ENCODE measurements at places on chromosomes 7 and 10.
A peak's percentile ranks its signal among the peaks of the same experiment; 100 is the strongest.

DNA sequence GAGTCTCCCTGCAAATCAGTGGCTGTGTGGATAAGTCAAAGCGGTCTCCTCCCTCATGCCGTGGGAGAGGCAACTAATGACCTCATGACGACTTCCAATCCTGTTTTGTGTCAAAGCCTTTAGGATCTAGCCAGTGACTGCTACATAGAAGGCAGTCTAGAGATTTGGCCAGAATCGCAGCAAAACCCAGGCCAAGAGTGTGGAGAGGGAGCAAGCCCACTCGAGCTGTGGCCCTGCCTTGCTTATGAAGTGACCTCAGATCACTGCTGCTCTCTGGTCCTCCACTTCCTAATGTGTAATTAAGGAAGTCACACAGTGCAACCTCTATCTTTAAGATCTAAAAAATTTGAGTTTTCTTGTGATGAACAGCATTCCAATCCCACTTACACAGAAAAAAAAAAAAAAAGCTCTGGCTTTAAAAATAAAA is 296.7 kb upstream of the KLF6 start:
- no peak for DNase-seq

- no peak for DNase-seq
Observed at GRCh38 chr10:107398115-107398514, 233.6 kb upstream of the SORCS1 start.

DNA sequence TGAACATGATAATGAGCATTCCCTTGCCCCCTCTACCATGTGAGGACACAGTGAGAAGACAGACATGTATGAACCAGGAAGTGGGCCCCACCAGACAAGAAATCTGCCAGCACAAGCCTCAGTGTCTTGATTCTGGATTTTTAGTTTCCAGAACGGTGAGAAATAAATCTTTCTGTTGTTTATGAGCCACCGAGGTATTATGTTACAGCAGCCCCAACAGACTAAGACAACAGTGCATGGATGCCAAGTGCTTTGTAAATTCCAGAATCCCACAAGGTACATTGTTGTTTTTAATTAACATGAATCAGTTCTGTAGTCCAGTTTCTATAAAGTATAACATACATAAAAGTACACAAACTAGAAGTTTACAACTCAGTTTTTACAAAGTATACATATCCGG is 162.2 kb downstream of the ARHGAP21 start:
- peak; percentile 30 for DNase-seq

- no peak for DNase-seq
Observed at GRCh38 chr7:26508917-26509316, 217.3 kb downstream of the SNX10 start.

DNA sequence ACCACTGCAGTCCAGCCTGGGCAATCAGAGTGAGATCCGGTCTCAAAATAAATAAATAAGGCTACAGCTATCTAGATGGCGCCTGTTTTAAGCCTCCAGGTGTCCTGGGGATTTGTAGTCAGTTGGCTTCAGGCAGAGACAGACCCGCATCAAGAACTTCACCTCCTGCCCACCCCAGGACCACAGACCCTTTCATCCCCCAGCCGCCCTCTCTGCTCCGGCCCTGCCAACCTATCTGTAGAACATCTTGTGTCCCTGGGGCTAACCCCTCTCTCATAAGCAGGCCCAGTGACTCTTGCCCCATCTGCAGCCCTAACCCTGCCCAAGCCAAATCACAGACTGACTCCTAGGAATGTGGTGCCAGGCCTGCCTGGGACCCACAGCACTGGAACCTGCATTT is 17.9 kb downstream of the PDIA4 start:
- DNase-seq = no peak

GRCh38 chr7:42945821-42946626 is 13.8 kb downstream of the MRPL32 start:
- DNase-seq = no peak

DNA sequence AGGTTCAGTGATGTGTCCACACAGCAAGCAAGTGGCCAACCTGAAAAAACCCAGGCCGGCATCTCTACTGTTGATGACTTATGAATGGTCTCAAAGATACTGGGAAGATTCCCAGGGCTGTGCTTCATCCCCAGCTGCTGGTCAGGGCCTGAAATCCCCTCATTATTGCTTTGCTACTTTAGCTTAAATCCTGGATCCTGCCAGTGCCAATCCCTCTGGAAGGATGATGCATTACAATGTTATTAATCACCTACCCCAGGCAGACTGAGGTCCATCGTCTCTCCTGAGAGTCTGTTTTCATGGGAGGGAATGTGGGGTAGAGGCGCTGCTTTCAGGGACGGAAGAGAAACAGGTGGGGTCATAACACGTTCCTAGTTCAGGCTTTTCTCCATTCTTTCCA is 371.6 kb downstream of the RPS24 start:
- no peak for DNase-seq

- DNase-seq = peak; percentile 69
Observed at GRCh38 chr7:24778543-24779282, 21.4 kb upstream of the GSDME start.

GRCh38 chr10:36114913-36115312 is 472.8 kb upstream of the FZD8 start:
- DNase-seq = no peak

- DNase-seq = no peak
Observed at GRCh38 chr7:33922820-33923219, 17.5 kb downstream of the BMPER start.

- DNase-seq = no peak
Observed at GRCh38 chr10:102546606-102547320, 43.0 kb downstream of the SUFU start.

DNA sequence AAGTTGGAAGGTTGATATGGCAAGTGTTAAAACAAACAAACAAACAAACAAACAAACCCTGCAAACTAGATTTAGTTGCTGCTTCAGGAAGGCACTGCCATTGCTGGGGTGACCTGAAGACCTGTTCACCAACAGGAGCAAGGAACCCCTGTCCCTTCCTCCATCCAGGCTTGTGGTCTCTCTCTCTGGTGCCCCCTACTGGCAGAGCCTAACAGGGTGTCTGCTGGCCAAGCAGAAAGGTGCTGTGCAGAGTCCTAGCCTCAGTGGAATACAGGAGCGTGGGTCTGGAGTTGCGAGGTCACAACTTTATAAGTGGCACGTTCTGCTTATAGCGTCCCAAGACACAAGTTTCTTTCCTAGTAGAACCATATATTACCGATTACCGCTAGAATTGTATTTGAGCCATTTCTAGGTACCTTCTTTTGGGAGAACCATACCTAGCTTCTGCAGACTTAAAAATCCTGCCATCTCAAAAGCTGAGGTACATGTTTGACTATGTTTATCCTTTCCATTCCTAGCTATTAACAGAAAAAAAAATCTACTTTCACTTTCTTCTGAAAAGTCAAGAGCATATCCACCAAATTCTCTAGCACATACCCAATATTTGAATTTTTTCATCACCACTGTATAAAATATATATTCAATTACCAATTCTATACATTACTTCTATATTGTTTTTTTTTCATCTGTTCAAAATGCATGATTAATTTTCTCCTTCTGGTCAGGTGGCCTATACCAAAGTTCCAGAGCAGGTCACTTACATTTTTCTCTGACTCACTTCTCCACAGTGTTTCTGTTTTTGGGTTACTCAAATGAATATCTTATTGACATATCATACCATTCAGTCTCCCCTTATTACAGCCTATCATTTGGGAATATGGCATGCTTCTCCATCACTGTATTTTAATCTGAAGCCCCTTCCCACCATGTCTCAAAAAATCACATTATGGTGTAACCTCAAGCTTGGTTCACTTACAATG is 29.1 kb upstream of the CALD1 start:
- DNase-seq = peak; percentile 58

DNA sequence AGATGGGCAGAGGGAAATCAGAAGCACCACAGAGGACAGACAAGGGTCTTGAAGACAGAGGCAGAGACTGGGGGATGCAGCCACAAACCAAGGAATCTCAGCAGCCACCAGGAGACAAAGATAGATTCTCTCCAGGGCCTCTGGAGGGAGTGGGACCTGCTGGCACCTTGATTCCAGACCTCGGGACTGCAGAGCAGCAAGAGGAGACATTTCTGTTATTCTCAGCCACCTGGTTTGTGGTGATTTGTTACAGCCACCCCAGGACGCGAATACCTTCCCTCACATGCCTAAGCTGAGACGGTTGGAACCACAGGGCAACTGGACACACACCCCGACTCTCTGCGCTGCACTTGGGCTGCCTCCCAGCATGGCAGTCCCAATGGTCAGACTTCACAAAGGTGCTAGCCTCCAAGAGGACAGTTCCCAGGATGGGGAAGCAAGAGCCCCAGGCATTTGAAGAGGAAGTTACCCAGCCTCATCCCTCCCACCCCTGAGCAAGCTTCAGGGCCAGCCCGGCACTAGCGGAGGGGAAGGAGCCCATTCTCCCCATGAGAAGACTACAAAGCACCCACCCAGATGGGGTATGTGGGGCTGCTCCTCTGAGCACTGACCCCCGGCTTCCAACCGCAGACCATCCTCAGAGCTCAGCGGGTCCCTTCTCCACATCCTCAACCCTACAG is 104.6 kb upstream of the INSIG1 start:
- DNase-seq = no peak

- DNase-seq = peak; percentile 36
Observed at GRCh38 chr10:71705582-71705981, 14.0 kb downstream of the C10orf105 start.

- DNase-seq = no peak
Observed at GRCh38 chr7:148791546-148791945, 92.5 kb downstream of the EZH2 start.

DNA sequence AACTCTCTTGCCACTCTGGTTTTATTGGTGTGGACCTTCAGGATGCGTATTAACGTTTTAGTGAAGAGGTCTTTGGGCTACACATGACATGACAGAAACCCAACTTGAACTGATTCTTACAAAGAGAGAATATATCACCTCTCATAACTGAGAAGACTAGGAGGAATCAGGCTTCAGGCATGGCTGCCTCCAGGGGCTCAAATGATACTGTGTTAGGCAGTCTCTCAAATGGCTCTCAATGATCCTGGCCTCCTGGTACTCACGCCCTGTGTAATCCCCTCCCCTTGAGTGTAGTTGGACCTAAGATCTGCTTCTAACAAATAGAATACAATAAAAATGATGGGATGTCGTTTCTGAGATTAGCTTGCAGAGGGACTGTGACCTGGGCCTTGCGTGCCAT is 58.5 kb upstream of the SYPL1 start:
- DNase-seq = no peak

GRCh38 chr10:15739254-15739970 is 19.7 kb upstream of the ITGA8 start:
- no peak for DNase-seq

- DNase-seq = no peak
Observed at GRCh38 chr10:92384741-92385140, 93.8 kb downstream of the MARCHF5 start.
